ENCODE measurements at places on chromosomes 3 and 15.
A peak's percentile ranks its signal among the peaks of the same experiment; 100 is the strongest.

- DNase-seq: no peak
Measured at GRCh38 chr3:4804161-4805058, 174.8 kb upstream of the BHLHE40 start.

GRCh38 chr3:69671082-69671952, 67.9 kb upstream of the MITF start:
- DNase-seq: peak; percentile 72

DNA sequence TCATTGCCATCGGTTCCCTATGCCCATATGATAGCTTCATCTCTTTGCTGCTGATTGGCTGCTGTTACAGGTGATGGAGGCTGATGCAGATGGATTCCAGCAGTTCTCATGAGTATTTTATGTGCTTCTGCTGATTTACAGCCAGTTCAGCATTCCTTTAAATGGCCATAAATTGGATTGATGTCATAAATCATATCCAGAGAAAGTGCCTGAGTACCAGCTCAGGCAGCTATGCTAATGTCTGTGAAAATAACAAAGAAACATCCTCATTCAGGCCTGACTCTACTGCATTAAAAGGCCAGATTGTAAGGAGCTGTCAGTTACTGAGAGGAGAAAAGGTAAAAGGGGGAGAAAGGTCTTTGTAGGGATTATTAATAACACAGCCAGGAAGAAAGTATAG, 756.8 kb downstream of the IGSF11 start:
- no peak for DNase-seq

GRCh38 chr3:105580296-105580965, 213.7 kb downstream of the ALCAM start:
- no peak for DNase-seq

- DNase-seq: no peak
Measured at GRCh38 chr3:161796312-161796711, 299.7 kb downstream of the OTOL1 start.

GRCh38 chr3:4841225-4841624, 138.0 kb upstream of the BHLHE40 start:
- no peak for DNase-seq

- DNase-seq: no peak
Measured at GRCh38 chr3:127174284-127174683, 18.6 kb upstream of the PRR23E start.

- DNase-seq: no peak
Measured at GRCh38 chr15:64249883-64250575, 87.2 kb upstream of the PPIB start.

- DNase-seq: no peak
Measured at GRCh38 chr15:33826201-33826600, 142.1 kb upstream of the CHRM5 start.

DNA sequence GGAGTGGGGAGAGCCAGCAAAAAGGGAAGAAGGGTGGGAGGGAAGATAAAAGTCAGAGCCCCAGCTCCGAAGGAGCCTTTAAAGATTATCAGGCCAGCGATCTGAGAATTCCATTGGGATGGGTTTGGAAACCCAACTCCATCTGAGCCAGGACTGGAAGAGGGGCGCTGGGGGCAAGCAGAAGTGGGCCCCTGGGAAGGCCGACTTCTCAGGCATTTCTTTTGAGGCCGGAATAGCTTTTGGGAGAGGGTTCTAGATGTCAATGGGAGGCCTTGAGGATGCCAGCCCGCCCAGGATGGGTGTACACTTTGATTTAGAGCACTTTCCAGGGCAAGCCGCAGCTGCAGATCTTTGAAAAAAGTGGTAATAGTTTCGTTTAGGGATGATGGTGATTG, 6.6 kb upstream of the SOX2 start:
- no peak for DNase-seq

- DNase-seq: no peak
Measured at GRCh38 chr15:69723404-69724096, 270.9 kb downstream of the RPLP1 start.

DNA sequence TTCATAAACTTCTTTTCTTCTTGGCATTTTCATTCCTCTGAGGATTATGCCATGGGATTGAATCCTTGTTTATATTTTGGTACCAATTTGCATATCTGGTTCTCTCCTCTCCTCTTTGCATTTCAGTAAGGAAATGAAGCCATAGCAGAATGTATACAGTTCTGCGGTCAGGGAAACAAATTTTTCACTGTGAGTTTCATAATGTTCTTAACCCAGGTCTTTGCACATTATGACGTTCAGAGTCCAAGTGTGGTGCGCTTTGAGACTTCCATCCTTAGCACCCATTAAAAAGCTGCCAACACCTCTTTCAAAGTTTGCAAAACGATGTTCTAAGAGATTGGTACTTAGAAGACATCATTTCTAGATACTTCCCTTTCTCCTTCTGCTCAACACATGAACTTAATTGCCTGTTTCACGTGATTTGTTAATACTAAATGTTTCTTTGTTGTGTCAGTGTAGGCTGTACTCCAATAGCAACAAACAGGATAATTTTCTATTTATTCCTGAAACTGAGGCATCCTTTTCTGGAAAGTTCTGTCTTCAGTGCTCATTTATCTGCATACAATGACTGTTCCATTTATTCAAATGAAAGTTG, 953.1 kb upstream of the NR2F2 start:
- DNase-seq: no peak

DNA sequence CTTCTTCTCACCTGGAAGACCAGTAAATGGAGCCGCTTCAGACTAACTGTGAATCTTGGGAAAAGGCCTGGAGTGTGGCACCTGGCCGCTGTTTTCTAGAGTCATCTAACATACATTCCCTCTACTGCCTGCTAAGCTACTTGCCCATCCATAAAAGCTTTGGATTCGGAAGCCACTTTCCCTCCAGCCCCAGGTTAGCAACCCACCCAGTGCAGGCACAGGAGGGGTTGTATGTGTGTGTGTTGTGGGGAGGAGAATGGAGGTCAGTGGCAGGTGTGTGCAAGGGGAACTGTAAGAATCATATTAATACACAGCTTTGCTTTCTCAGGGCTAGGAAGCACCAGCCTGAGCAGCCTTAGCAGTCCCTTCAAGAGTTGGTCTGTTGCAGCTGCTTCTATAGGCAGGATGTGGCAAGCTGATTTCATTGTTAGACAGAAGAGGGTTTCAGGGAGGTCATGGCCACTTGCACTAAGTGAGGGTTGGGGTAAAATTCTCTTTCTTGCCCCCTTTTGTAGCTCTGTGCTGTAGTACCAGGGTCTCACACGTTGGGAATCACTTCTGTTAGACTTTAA, 8.9 kb downstream of the NSUN3 start:
- DNase-seq: no peak

- DNase-seq: no peak
Measured at GRCh38 chr3:13108861-13109260, 35.6 kb upstream of the IQSEC1 start.

DNA sequence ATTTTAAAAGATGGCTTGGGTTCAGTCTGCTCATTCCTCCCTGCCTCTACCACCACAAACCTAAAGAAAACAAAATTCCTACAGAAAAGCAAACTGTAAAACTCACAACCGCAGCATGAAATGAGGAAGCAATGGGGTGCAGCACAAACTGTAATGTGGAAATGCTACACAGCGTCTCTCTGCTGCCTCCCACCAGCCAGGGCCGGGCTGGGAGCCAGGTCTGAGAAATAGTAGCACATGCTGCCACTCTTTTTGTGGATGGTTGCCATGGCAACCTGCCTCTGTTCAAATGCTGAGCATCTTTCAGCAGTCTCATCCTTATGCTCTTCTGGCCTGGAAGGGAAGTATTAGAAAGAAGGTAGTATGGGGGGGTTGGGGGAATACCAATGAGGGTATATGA, 55.4 kb downstream of the EOMES start:
- no peak for DNase-seq

GRCh38 chr15:29205186-29205585, 64.4 kb downstream of the NSMCE3 start:
- no peak for DNase-seq

- no peak for DNase-seq
Measured at GRCh38 chr15:71330638-71331162, 215.4 kb downstream of the THSD4 start.

- no peak for DNase-seq
Measured at GRCh38 chr3:80994085-80994665, 767.3 kb downstream of the GBE1 start.

- DNase-seq: peak; percentile 82
Measured at GRCh38 chr15:48177383-48177765, 721 bp downstream of the MYEF2 start.

DNA sequence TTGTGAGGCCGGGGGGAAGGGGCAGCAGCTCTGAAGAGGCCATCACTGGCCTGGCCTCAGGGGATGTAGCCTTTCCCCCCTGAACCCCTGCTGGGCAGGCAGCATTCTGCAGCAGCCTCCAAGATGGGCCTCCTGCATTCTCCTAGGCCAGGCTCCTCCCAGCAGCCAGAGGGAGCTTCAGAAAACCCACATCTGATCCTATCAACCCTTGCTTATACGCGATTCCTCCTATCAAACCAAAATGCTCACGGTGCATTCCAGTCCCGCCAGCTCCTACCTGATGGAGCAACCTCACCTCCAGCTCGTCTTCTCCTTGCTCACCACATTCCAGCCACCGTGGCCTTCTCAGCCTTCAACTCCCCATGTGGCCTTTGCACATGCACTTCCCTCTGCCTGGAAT, 85.7 kb downstream of the MEGF11 start:
- DNase-seq: no peak

GRCh38 chr15:66476535-66476934, 21.0 kb downstream of the SNAPC5 start:
- no peak for DNase-seq

GRCh38 chr3:101963902-101964362, 114.6 kb downstream of the NFKBIZ start:
- peak; percentile 63 for DNase-seq

- DNase-seq: no peak
Measured at GRCh38 chr3:69838217-69838616, 99.0 kb downstream of the MITF start.

GRCh38 chr3:62065985-62066693, 307.2 kb downstream of the FEZF2 start:
- DNase-seq: no peak

- DNase-seq: no peak
Measured at GRCh38 chr3:13459605-13460340, 20.3 kb upstream of the HDAC11 start.

DNA sequence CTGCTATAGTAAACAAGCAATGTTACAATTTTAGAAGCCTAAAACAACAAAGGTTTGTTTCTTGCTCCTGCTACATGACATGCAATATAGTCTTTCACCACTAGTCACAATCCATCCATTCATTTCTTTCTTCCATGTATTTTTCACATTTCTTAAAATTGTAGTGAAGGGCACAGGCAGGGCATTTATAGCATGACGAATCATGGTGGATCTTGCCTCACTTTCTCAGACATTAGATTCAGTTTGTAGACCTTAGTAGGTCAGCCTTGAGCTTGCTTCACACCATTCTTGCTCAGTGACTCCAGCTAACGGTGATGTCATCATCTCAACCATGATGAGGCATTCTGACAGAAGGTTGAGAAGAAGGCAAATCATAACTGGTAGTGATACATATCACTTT, 546.8 kb downstream of the TBL1XR1 start:
- no peak for DNase-seq

DNA sequence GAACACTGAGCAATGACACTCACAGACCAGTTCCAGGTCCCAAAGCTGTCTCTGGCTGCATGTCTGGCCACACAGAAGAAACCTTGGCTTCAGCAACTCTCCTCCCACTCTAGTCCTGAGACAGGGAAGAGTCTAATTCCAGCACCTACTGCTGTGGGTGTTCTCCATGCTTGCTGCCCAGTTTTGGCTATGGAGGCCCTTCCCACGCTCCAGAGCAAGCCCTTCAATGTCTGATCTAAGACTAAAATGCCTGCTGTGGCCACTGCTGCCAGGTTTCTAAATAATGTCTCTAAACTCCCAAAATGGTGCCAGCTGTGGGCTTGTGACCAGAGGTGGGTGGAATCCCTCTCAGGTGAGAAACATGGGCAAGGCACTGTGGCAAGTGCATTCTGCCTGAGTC, 531.3 kb downstream of the GRM7 start:
- DNase-seq: no peak

DNA sequence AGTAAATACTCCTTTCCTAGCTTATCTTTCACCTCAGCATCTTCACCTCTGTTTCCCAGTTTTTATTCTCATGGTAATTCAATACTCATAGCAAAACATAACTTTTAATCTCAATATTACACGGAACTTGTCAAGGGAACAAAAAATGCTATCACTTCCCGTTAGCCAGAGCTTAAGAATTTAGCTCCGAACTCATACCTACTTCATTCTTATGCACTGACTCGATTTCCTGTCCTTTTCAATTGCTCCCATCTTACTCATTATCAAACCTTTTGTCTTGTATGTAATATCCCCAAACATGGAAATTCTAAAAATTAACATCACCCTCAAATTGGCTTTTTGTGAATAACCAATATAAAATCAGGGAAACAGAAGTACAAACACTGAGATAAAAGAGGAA, 28.2 kb downstream of the MYEF2 start:
- no peak for DNase-seq

GRCh38 chr15:74193299-74193718, 9.3 kb downstream of the STRA6 start:
- peak; percentile 6 for DNase-seq

- no peak for DNase-seq
Measured at GRCh38 chr15:55721554-55722185, 21.3 kb downstream of the PRTG start.

GRCh38 chr3:105277656-105278055, 89.1 kb upstream of the ALCAM start:
- no peak for DNase-seq

GRCh38 chr15:69114331-69114928, 46.0 kb upstream of the GLCE start:
- no peak for DNase-seq

DNA sequence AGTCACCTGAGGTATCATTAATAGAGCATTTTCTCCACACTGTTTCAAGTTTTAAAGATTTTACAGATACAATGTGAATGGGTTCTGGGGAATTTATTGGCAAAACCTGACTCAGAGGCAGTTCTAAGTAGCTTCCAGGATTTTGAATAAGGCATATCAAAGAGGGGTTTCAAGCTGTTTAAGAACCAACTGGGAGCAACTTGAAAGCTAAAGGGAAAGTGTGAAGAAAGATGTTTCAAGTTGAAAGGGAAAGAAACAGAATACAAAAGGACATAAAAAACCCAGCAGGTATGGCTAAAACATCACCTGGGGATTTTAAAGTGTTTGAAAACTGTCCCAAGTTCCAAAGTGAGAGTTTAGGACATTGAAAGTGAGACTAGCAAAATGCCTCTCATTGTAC, 17.8 kb upstream of the SERPINI2 start:
- no peak for DNase-seq

GRCh38 chr15:76341366-76342057, 4.9 kb downstream of the ISL2 start:
- DNase-seq: no peak

GRCh38 chr3:53146319-53146891, 14.6 kb upstream of the PRKCD start:
- DNase-seq: no peak

Measured in lung microvascular endothelial cell (primary cell).